ENCODE measurements at places on chromosomes 16 and 17. TPM values are rescaled to one million over a fixed set of nuclear protein-coding genes. Genes with fewer than 3 reads are reported as not detected.

Gene SMARCD2
- 174 TPM for total RNA-seq

Gene OTOP3
- total RNA-seq, result not detected

Gene CPHXL2
- not detected for total RNA-seq

Gene CD300LB
- not detected for total RNA-seq

Gene CBX8
- total RNA-seq, result 2.0 TPM

Gene TBC1D24
- 11.0 TPM for total RNA-seq

Gene EME1
- 10.3 TPM for total RNA-seq

Gene SLC9A5
- 1.1 TPM for total RNA-seq

Gene KRT25
- not detected for total RNA-seq

Gene KRT17
- 1.2 TPM for total RNA-seq

Gene CACNG5
- total RNA-seq, result not detected

Gene BIRC5
- total RNA-seq, result 62.5 TPM

Gene CMTM2
- not detected for total RNA-seq

Gene RNF157
- total RNA-seq, result 7.3 TPM

Gene PRSS33
- not detected for total RNA-seq

Gene SNAI3
- not detected for total RNA-seq

Gene SLC38A7
- total RNA-seq, result 37.5 TPM

Gene TMED6
- 0.37 TPM for total RNA-seq

Gene SYCE1L
- not detected for total RNA-seq

Gene MYOCD
- not detected for total RNA-seq

Gene CES4A
- total RNA-seq, result 1.4 TPM

Gene ZNF213
- total RNA-seq, result 4.4 TPM

Gene CHMP1A
- total RNA-seq, result 107 TPM

Gene SLFN12
- total RNA-seq, result 14.7 TPM

Data from subcutaneous preadipocyte (primary cell).